MM.1S (cell line): ENCODE measurements at places on chromosomes 3 and 15.
A peak's percentile ranks its signal among the peaks of the same experiment; 100 is the strongest.

- H3K27me3 ChIP-seq, result peaks cover 6% of the 10 kb centered on the region; the same call in 1 of the 2 replicates
- no peaks in the 10 kb centered on the region for H3K36me3 ChIP-seq
- no peak for DNase-seq
- no peak overlapping the region for H3K27ac ChIP-seq
- 0 out of 2 replicates have a peak overlapping the region, but pooled peaks have one; percentile 9 for H3K4me3 ChIP-seq
Measured at GRCh38 chr3:138114431-138114918, 933 bp downstream of the DZIP1L start.

DNA sequence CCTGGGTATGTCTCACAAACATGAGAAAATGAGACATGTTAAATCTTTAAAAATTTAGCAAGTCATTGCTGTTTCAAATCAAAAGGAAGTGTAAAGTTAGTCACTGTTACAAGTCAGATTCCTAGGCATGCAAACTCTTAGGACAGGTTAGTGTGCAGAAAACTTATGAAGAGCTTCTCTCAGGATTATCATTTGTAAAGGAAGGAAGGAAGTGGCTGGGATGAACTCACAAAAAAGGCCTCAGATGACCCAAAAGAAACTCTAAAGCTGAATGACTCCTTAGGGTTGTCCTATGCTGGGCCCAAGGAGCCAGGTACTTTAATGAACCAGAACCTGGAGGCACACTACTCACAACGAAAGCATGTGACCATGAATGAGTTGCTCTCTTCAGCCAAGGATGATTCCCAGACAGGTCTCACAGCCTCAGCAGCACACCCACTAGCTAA is 25.0 kb downstream of the MSL2 start:
- H3K27ac ChIP-seq, result no peak overlapping the region
- H3K27me3 ChIP-seq, result no peaks in the 10 kb centered on the region
- H3K4me3 ChIP-seq, result no peak overlapping the region
- H3K4me1 ChIP-seq, result no peaks in the 10 kb centered on the region
- no peaks in the 10 kb centered on the region for H3K36me3 ChIP-seq

DNA sequence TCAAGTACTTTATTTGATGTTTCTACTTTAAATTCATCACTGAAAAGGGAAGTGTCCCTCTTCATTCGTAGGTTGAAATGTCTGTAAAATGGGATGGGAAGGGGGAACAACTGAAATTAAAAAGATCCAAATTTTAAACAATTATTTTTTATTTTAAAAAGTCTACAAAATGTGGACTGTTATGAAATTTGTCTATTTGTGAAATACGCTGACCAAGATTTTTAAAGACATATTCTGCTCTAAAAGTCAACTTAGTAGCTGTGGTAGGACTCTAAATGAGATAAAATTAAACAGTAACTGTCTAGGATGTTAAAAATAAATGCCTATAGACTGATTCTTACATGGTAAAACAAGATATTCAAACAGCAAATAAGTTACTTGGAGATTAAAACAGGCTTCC is 67.3 kb downstream of the ADAM10 start:
- peaks cover 8% of the 10 kb centered on the region; the same call in 1 of the 2 replicates for H3K4me1 ChIP-seq
- H3K36me3 ChIP-seq, result peaks cover 3% of the 10 kb centered on the region; the same call in 1 of the 2 replicates
- H3K27me3 ChIP-seq, result no peaks in the 10 kb centered on the region
- H3K27ac ChIP-seq, result no peak overlapping the region

GRCh38 chr15:101137312-101137940 is 114.4 kb downstream of the CHSY1 start:
- no peak overlapping the region for H3K27ac ChIP-seq
- peaks cover 57% of the 10 kb centered on the region for H3K4me1 ChIP-seq
- H3K27me3 ChIP-seq, result no peaks in the 10 kb centered on the region
- no peaks in the 10 kb centered on the region for H3K36me3 ChIP-seq
- no peak overlapping the region for H3K4me3 ChIP-seq

- no peaks in the 10 kb centered on the region for H3K27me3 ChIP-seq
- peaks cover 36% of the 10 kb centered on the region for H3K4me1 ChIP-seq
- no peak overlapping the region for H3K27ac ChIP-seq
- no peak overlapping the region for H3K4me3 ChIP-seq
- DNase-seq, result no peak
Measured at GRCh38 chr3:136387031-136387430, 136.9 kb downstream of the PCCB start.

GRCh38 chr3:146511402-146512134 is 32.8 kb downstream of the PLSCR1 start:
- no peaks in the 10 kb centered on the region; the same call in 1 of the 2 replicates for H3K36me3 ChIP-seq
- no peaks in the 10 kb centered on the region for H3K27me3 ChIP-seq
- no peak overlapping the region for H3K4me3 ChIP-seq
- H3K27ac ChIP-seq, result no peak overlapping the region
- 0 out of 2 replicates have a peak, but pooled peaks cover 5% of the 10 kb centered on the region for H3K4me1 ChIP-seq

DNA sequence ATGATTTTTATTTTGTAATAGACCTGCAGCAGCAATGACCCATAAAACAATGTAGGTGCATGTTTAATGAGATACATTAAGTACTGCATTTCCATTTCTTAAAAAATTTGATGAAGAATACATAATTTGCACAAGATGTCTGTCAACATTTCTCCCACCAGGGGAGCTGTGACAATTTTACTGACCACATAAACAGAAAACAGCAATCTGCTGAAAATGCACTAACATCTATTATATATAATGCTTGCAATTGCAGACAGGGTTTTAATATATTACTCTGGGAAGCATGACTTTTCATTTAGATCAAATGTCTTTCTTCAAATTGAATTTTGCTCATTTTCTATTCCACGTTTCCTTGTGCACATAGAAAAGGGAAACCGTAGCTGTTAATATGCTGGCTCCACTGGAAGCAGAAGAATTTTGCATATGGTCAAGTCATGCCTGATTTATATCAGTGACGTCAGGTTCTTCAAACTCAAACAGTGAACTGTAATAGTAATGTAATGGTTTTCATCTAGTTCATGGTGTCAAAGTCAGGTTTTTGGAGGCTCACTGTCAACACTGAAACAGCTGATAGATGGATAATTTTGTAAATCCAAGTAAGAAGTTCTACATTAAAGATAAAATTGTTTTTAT is 79.8 kb upstream of the IGF1R start:
- no peak overlapping the region for H3K27ac ChIP-seq
- H3K4me3 ChIP-seq, result no peak overlapping the region
- H3K4me1 ChIP-seq, result no peaks in the 10 kb centered on the region

- no peaks in the 10 kb centered on the region for H3K4me1 ChIP-seq
- no peak for DNase-seq
- H3K27ac ChIP-seq, result no peak overlapping the region
- H3K4me3 ChIP-seq, result no peak overlapping the region
- H3K27me3 ChIP-seq, result no peaks in the 10 kb centered on the region
Measured at GRCh38 chr3:67863869-67864268, 209.5 kb upstream of the SUCLG2 start.

DNA sequence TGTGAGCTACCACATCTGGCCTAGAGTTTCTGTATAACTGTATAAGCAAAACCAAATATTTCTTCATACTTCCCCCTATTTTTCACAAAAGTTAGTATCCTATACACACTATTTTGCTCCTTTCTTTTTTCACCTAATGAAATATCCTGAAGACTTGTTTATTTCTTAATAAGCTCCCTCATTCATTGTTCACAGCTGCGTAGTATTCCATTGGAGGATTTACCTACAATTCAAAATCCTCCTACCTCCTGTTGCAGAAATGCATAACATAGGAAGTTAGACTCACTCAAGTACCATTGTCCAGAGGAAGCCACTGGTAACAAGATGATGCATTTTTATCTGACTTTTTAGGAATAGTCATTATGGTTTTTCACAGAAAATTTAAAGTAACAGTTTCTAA is 29.6 kb upstream of the TBC1D21 start:
- no peaks in the 10 kb centered on the region for H3K4me1 ChIP-seq
- no peak for DNase-seq
- no peak overlapping the region for H3K4me3 ChIP-seq
- H3K27me3 ChIP-seq, result peaks cover 67% of the 10 kb centered on the region

GRCh38 chr3:2945121-2945520 is 165.1 kb downstream of the IL5RA start:
- no peak for DNase-seq
- H3K4me1 ChIP-seq, result peaks cover 29% of the 10 kb centered on the region
- H3K27me3 ChIP-seq, result no peaks in the 10 kb centered on the region
- peak overlapping the region; percentile 50; the same call in 1 of the 2 replicates for H3K27ac ChIP-seq

- H3K4me3 ChIP-seq, result no peak overlapping the region
- H3K27me3 ChIP-seq, result no peaks in the 10 kb centered on the region
- H3K27ac ChIP-seq, result no peak overlapping the region
- no peak for DNase-seq
Measured at GRCh38 chr3:58102976-58103451, 94.8 kb downstream of the FLNB start.

DNA sequence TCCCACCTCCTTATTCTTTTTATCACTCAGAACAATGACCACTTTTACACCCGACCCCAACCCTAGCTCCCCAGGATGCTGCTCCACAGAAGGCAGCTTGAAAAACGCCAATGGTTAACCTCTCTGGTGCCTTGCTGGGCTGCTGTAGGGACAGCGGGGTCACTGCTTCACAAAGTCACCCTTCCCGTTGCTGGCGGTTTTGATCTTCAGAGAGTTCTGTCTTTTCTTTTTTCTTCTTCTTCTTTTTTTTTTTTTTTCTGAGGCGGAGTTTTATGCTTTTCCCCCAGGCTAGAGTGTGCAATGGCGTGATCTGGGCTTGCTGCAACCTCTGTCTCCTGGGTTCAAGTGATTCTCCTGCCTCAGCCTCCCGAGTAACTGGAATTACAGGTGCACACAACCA is 20.7 kb downstream of the CEP19 start:
- H3K27ac ChIP-seq, result no peak overlapping the region
- no peaks in the 10 kb centered on the region for H3K36me3 ChIP-seq
- H3K4me3 ChIP-seq, result no peak overlapping the region
- no peak for DNase-seq
- no peaks in the 10 kb centered on the region for H3K4me1 ChIP-seq

- H3K4me1 ChIP-seq, result no peaks in the 10 kb centered on the region
- H3K27ac ChIP-seq, result no peak overlapping the region
- H3K36me3 ChIP-seq, result no peaks in the 10 kb centered on the region
- H3K27me3 ChIP-seq, result no peaks in the 10 kb centered on the region
Measured at GRCh38 chr3:188139466-188139865, 14.5 kb upstream of the LPP start.

DNA sequence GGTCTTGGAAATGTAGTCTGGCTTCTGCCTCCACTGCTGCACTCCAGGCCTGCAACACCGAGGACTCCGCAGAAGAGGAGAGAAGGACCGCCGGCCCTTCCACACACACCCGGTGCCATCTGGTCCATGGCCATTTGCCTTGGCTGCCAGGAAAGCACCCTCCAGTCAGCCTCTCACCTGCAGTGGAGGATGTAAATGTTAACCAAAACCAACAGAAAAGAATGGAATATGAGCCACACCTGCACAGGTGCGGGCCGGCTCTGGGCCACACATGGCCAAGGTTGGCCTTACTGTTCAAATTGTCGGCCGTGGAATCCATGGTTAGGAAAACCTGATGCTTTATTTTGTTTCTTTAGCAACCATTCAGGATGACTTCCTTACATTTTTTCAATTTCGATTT is 178.3 kb upstream of the C2CD4B start:
- H3K36me3 ChIP-seq, result no peaks in the 10 kb centered on the region
- no peak overlapping the region for H3K4me3 ChIP-seq
- H3K27ac ChIP-seq, result no peak overlapping the region
- no peaks in the 10 kb centered on the region for H3K4me1 ChIP-seq
- no peak for DNase-seq

DNA sequence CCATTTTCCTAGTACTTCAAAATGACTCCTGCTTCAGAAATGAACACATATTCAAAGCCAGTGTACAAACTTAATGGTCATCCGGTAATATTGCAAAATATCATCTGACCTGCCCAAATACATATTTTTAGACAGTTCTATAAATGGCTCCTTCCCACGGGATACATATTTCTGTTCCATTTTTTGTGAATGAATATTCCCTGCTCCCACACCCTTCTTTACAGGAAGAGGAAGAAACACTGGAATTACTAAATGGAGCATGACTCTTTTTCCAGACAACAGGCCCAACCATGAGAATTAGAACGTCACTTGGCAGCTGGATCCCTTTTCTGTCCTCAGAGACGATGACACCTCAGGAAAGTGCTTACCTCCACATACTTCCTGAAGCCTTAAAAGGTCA is 38.0 kb upstream of the CBLB start:
- H3K36me3 ChIP-seq, result no peaks in the 10 kb centered on the region
- H3K4me3 ChIP-seq, result no peak overlapping the region
- DNase-seq, result no peak
- peaks cover 3% of the 10 kb centered on the region; the same call in 1 of the 2 replicates for H3K27me3 ChIP-seq
- H3K27ac ChIP-seq, result no peak overlapping the region

DNA sequence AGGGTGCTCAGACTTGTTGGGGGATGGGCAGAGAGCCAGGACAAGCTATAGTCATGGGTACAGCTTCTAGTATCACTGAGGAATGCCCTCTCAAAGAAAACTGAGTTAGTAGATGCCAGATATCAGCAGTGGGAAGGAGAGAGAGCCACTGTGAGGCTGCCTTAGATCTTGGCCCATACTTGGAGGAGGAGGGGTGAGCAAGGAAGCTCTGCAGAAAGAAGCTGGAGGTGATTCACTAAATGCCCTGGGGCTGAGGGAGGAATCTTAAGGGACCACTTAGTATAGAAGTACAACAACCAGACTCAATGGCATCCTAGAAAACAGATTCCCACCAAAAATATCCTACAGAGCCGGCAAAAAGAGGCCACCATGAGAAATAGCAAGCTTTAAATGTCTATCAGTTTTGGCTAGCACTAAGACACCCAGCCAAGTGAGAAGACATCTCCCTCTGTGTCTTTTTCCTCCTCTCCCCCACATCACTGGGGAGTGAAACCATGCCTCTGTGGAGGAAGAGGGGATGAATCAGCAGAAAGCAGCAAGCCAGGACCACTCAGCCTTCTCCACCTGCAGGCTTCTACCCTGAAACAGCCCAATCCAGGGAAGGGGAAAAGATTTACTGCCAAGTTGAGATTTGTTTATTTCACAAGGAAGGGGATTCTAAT is 282.5 kb upstream of the STT3B start:
- H3K4me1 ChIP-seq, result peaks cover 11% of the 10 kb centered on the region
- no peak for DNase-seq
- no peak overlapping the region for H3K27ac ChIP-seq
- no peak overlapping the region for H3K4me3 ChIP-seq
